Thymus (tissue), 14 donors: ENCODE measurements at places on chromosomes 3 and 15.
A peak's percentile ranks its signal among the peaks of the same experiment; 100 is the strongest.

DNA sequence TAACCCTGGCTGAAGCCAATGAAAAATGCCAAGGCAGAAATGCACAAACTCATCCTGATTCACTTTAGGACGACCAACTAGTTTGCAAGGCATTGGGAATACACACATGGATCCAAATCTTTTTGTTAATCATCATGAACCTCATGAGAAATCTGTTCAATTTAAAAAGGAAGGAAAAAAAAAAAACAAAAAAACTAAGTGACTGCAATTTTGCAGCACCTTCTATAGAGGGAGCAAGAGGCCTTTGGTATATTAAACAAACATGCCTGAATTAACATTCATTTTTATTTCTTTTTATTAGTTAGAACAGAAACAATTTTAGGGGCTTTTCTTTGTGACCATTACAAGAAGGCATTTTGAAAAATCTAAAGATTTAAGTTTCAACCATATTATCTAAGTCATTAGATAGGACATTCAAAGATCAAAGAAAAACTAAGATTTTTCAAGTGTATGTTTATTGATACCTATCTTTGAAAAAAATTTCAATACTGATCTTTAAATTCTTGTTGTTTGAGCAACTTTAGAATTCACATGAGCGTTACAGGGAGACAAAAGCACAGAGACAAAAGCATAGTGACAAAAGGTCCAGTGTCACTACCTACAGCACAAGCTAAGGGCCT lies 182.4 kb downstream of the CBLB start:
- no peak for DNase-seq

DNA sequence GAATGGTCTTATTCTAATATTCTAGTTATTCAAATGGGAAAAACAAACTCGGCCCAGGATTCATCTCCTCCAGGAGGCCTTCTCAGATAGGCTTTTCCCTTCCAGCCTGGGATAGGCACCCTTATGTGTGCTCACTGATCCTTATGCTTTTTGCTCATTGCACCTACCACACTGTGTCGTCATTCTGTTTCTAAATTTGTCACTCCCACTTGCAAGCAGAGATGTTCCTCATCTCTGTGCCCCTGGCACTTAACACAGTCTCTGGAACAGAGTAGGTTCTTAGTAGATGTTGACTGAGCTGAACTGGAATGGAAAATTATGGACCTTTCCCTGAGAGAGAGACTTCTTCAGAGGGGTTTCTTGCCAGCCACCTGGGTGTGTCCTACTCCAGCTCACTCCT lies 18.7 kb upstream of the SPG11 start:
- DNase-seq, result no peak

- no peak for DNase-seq
Observed at GRCh38 chr3:178244733-178245709, 291.2 kb upstream of the KCNMB2 start.

GRCh38 chr15:94723801-94724200 lies 492.4 kb downstream of the MCTP2 start:
- no peak for DNase-seq

GRCh38 chr15:52661909-52662308 lies 17.3 kb downstream of the ATOSA start:
- no peak for DNase-seq

- DNase-seq, result no peak
Observed at GRCh38 chr3:194121891-194122631, 13.9 kb upstream of the HES1 start.

GRCh38 chr3:147267434-147267833 lies 138.9 kb downstream of the ZIC4 start:
- no peak for DNase-seq

DNA sequence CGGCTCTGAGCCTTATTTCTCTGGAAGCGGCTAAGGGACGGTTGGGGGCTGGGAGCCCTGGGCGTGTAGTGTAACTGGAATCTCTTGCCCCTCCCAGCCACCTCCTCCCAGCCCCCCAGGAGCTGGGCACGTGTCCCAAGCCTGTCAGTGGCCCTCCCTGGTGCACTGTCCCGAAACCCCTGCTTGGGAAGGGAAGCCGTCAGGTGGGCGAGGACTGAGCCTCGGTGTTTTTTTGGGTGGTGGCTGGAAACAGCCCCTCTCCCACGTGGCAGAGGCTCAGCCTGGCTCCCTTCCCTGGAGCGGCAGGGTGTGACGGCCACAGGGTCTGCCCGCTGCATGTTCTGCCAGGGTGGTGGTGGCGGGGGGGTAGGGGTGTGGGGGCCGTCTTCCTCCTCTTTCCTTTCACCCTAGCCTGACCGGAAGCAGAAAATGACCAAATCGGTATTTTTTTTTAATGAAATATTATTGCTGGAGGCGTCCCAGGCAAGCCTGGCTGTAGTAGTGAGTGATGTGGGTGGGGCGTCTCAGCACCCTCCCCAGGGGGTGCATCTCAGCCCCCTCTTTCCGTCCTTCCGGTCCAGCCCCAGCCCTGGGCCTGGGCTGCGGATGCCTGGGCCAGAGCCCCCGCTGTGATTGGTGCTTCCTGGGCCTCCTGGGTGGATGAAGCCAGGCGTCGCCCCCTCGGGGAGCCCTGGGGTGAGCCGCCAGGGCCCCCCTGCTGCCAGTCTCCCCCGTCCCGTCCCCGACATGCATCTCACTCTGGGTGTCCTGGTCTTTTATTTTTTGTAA lies 58.8 kb upstream of the GOLGA8A start:
- no peak for DNase-seq

DNA sequence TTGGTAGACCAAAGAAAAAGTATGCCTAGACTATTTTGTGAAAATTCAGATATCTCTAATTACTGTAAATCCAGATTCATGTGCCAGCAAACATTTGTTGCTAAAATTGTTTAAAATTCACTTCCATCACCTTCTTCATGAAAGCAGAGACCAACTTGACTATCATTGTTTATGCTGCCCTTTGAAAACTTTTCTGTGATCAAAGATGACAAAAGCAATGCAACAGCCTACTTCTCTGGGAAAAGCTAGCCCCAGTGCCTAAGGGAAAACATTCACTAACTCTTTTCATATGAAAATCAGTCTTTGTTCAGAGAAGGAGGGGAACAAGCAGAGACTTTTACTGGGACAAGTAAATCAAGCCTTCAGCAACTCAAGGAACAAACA lies 178.0 kb upstream of the P2RY1 start:
- no peak for DNase-seq

DNA sequence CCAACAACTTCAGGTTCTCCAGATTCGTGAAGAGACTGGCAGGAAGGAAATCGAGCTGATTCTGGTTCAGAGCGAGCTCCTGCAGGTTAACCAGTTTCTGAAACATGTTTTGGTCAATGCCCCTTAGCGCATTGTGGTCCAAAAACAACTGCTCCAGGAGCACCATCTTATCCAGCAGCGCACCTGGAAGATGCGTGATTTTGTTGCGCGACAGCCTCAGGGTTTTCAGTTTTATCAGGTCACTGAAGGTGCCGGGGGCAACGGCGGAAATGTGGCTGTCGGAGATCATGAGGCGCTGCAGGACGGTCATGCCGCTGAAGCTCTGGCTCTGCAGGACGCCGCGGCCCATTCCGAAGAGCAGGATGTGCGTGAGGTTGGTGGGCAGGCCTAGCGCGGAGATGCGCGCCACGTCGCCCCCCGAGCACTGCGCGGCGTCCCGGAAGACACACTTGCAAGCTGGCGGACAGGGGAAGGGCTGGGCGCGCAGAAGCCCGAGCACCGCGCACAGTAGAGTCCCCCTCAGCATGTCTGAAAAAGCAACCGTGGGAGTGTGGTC lies 1.2 kb downstream of the GP5 start:
- DNase-seq, result peak; percentile 20

DNA sequence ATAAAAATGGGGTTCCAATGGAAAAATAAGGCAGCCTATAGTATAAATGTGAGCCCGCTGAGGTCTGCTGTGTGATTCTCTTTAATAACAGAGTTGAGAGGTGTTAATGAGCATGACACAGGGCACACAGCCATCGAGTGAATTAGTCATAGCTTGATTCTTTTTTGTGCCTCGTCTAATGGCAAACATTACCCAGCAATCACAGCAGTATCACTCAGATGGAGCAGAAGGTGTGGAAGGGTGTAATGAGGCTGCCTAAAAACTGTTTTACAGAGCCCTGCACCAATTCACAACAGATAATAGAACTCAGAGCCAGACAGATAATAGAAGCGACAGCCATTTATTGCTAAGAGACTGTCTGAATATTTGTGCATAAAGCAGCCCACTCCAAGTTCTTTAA lies 178.6 kb upstream of the TPRG1 start:
- DNase-seq, result no peak

DNA sequence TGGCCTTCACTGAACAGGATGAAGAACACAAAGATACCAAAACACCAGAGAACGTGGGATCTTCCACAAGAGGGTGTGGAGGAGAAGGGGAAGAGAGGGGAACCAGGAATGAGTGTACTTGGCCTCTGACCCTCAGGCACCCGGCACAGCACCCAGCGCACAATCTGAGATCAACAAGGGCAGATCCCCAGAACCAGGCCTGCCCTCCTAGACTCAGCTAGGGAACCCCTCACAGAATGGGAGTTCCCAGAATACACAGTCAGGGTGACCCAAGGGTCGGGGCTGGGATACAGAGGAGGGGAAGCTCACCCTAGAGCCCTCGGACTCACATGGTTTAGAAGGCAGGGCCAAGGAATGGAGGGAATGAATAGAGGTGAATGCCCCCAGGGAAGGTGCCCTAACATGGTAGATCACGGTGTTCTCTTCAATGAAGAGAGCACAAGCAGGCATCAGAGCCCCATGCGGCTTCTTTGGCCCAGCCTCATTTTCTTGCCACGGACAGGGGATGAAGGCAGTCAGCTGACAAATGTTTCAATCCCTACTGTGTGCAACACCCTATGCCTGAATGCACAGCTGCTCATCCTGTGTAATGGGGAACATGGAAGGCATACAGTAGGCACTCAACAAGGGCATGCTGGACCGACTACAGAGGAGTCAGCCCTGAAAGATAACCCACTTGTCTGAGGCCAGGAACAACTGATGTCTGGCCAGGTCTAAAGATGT lies 13.1 kb downstream of the BMF start:
- DNase-seq, result no peak

GRCh38 chr3:30516238-30516637 lies 90.2 kb upstream of the TGFBR2 start:
- DNase-seq, result no peak

- no peak for DNase-seq
Observed at GRCh38 chr15:26893351-26894065, 26.6 kb downstream of the GABRA5 start.

DNA sequence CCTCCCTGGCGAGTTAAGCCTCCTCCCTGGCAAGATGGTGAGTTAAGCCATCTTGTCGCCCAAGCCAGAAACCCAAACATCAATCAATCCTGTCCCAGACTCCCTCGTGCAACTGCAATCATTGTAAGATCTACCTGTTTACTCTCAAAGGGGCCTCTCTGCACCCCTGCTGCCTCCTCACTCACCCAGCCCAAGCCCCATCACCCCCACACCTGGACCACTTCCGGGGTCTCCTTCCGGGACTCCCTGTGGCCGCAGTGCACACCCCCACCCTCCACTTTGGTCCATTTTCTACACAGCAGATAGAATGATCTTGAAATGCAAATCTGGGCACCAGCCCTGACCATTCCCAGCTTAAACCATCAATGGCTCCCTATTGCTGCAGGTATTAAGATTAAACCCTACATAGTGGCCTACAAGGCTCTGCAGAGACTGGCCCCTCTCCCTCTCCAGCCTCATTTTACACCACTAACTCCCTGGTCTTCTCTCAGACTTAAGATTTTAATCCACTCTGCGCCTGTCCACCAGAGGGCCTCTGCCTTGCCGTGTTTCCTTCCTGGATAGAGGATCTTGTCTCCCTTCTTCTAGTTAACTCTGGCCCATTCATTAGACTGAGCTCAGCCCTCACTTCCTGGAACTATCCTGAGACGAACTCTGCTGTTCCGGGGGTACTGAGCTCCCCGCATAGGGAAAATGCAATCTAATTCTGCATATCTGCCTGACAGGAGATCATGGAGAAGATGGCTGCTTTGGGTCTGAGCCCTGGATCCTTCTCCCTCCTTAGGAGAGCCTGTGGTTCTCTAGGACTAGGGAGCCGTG lies 41.9 kb upstream of the SLC6A1 start:
- no peak for DNase-seq

DNA sequence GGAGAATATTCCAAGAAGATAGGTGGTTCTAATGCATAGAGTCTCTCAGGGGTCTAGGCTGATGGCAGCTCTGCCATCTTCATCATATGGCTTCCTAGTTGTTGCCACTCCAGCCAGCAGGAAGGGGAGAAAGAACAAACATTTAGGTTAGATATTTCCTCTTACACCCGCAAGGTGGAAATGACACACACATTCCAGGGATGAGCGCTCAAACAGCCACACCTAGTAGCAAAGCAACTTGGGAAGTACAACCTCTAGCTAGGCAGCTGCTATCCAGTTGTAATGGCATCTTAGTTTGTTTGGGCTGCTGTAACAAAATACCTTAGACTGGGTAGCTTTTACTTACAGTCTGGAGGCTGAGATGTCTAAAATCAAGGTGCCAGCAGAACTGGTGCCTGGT lies 51.9 kb upstream of the ADAMTSL3 start:
- no peak for DNase-seq

GRCh38 chr3:195017151-195017550 lies 253.8 kb downstream of the XXYLT1 start:
- no peak for DNase-seq

- DNase-seq, result no peak
Observed at GRCh38 chr3:36678216-36679013, 85.9 kb downstream of the DCLK3 start.

DNA sequence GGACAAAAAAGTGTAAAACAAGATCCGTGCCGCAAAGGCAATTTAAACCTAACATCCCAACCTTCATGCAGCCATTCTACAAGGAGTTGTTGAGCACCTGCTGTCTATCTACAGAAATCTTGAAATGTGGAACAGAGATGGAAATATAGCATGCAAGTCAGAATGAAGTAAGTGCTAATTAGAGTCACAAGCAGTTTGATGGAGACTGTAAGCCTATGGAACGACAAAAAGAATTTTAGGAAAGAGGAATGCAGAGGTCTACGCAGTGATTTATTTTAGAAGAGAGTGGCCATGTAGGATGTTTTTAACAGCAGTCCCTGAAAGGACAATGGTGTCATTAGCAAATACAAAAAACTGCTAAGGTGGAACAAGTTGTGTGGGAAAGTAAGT lies 851 bp upstream of the DCBLD2 start:
- no peak for DNase-seq

GRCh38 chr3:59304296-59304695 lies 254.5 kb upstream of the CFAP20DC start:
- no peak for DNase-seq

DNA sequence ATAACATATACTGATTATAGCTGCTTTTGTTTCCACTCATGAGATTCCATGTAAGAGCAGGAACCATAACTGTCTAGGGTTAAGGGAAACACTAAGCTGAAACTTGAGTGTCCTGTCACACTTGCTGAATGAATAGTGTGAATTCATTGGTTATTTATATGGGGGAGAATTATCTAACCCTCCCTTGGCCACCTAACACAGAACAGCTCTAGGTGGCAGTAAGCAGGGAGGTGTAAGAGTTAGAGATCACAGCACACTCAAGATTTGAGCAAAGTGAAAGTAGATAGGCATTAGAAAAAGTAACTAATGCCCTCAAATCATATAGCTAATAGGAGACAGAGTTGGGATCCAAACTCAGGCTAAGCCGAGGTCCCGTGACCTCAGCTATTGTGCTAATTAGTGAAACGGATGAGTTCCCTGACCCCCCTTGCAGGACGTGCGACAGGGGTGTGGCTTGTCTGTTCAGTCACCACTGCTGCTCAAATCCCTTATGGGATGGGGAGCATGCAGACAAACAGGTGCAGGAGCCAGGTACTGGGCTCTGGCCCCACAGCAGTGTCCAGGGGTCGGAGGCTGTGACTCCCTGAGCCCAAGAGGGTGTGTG lies 27.7 kb upstream of the ANO10 start:
- DNase-seq, result no peak

GRCh38 chr15:28907338-28907960 lies 21.7 kb downstream of the APBA2 start:
- no peak for DNase-seq
